Natural killer cell treated with Interleukin-12 subunit alpha and Interleukin-12 subunit beta and Interleukin-15 and Interleukin-18, amount 100 ng/mL, for 72 hours (primary cell): ENCODE measurements at places on chromosomes 16 and 17. TPM values are rescaled to one million over a fixed set of nuclear protein-coding genes. Genes with fewer than 3 reads are reported as not detected.

KRTAP4-5 gene
- total RNA-seq = not detected

- H3K27ac ChIP-seq = no peak overlapping the region
- H3K36me3 ChIP-seq = no peaks in the 10 kb centered on the region
- H3K4me3 ChIP-seq = no peak overlapping the region
These were observed 59.7 kb downstream of the LMF1 start for GRCh38 chr16:911101-911500.

DNA sequence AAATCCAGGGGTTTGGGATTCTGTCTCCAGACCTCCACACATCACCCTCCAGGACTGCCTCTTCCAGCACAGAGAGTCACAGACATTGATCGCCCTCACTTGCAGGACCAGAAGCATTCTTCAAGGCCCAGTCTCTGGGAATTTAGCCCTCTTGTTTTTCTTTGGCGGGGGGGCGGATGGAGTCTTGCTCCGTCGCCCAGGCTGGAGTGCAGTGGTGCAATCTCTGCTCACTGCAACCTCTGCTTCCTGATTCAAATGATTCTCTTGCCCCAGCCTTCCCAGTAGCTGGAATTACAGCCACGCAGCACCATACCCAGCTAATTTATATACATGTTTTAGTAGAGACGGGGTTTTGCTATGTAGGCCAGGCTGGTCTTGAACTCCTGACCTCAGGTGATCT, 8.5 kb upstream of the ITGAL start:
- H3K27me3 ChIP-seq = no peaks in the 10 kb centered on the region
- no peaks in the 10 kb centered on the region for H3K36me3 ChIP-seq
- peak overlapping the region; percentile 28 for H3K27ac ChIP-seq
- H3K4me3 ChIP-seq = no peak overlapping the region
- DNase-seq = no peak
- peaks cover 22% of the 10 kb centered on the region for H3K4me1 ChIP-seq

GRCh38 chr17:28331891-28332420, 3.3 kb downstream of the IFT20 start:
- peaks cover 5% of the 10 kb centered on the region for H3K36me3 ChIP-seq
- no peaks in the 10 kb centered on the region for H3K27me3 ChIP-seq
- no peak overlapping the region for H3K4me3 ChIP-seq
- H3K27ac ChIP-seq = no peak overlapping the region
- no peak for DNase-seq

DNA sequence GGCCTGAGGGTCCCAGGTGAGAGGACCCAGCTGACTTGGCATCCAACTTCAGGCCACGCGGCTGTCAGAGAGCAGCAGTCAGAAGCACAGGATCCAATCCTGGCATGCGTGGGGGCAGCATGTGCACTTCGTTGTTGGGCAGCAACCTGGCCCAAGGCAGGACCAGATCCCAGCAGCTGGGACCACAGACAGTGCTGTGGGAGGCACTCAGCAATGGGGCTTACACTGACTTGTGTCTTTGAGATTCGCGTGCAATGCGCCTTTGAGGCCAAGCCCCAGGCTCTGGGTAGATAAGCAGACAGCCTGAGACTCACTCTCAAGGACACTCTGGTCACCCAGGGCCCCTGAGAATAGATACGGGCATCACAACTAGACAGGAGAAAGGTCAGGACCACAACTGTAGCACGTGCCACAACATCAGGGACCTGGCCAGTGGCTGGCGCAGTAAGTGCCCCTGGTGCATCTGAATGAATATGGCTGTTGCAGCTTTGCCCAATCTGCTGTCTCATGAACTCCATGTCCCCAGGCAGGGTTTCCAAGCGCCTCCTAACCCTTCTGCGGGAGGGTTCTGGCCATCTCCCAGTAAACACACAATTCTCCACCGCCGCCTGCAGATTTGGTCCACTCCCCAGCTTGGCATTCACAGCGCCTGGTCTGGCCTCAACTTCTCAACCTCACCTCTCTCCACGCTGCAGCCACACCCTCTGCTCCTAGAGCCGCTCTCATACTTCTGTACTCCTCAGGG, 3.2 kb downstream of the PAM16 start:
- H3K27me3 ChIP-seq = no peaks in the 10 kb centered on the region
- H3K36me3 ChIP-seq = no peaks in the 10 kb centered on the region
- H3K4me3 ChIP-seq = no peak overlapping the region
- peak overlapping the region; percentile 72 for H3K27ac ChIP-seq
